ENCODE measurements at places on chromosomes 4 and X.
A peak's percentile ranks its signal among the peaks of the same experiment; 100 is the strongest.

- DNase-seq = no peak
These were observed 3.8 kb upstream of the CFAP299 start for GRCh38 chr4:80331693-80332092.

DNA sequence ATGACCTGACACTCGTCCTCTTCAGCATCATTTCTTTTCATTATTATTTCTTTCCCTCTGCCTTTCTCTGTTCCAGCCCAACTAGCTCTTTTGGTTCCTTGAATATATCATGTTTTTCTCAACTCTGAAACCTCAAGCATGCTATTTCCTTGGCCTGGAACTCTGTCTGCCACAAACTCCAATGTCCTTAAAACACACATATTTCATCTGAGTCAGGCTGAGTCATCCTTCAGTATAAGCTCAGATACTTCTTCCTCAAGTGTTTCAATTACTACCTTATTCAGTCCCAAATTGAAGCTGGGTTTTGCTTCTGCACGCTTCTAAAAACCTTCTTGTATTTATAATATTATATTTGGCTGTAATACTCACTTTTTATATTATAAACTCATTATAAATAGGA is 424.2 kb downstream of the PDGFC start:
- peak; percentile 88 for DNase-seq

- DNase-seq = no peak
These were observed 50.7 kb downstream of the SNX12 start for GRCh38 chrX:71017396-71017939.

GRCh38 chrX:18886344-18887161 is 97.4 kb downstream of the PHKA2 start:
- DNase-seq = no peak

DNA sequence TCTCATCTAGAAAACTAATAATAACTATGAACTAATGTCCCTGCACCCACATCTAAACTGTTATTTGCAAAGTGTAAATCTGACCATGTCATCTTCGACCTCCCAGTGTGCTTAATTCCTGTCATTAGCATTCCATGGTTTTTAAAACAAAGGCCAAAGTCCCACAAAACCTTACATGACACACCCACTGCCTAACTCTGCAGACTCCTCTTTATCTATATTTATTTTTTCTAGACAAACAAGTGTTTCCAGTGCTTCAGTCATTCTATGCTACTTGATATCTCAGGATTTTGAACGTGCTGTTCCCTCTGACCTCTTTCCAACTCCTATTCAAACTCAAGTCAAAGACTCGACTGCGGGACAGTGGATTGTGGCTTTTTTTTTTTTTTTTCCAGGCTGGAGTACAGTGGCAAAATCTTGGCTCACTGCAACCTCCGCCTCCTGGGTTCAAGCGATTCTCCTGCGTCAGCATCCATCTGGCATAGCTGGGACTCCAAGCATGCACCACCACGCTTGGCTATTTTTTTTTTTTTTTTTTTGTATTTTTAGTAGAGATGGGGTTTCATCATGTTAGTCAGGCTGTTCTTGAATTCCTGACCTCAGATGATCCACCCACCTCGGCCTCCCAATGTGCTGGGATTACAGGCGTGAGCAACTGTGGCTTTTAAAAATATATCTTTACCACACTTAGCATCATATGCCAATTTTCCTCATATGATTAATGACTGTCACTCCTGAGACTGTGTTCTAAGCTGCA is 1511.0 kb downstream of the ARAP2 start:
- no peak for DNase-seq

GRCh38 chr4:171266671-171267070 is 546.5 kb upstream of the GALNTL6 start:
- DNase-seq = no peak

GRCh38 chr4:16729336-16729735 is 169.1 kb downstream of the LDB2 start:
- no peak for DNase-seq

GRCh38 chrX:72203421-72203820 is 21.9 kb downstream of the PIN4 start:
- DNase-seq = no peak

DNA sequence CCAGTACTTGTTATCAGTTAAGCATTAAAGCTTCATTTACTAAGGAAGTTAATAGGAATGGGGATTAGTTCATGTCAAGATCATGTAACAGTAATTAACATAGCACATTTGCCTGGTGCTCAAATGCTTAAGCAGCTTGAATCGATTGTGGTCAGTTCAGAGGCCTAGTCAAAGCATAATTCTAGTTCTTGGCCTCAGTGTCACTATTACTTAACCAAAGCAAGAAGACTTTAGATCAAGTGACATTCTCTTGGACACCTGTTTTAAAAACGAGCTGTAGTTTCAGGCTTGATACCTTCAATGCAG is 115.2 kb upstream of the BMPR1B start:
- DNase-seq = peak; percentile 29

DNA sequence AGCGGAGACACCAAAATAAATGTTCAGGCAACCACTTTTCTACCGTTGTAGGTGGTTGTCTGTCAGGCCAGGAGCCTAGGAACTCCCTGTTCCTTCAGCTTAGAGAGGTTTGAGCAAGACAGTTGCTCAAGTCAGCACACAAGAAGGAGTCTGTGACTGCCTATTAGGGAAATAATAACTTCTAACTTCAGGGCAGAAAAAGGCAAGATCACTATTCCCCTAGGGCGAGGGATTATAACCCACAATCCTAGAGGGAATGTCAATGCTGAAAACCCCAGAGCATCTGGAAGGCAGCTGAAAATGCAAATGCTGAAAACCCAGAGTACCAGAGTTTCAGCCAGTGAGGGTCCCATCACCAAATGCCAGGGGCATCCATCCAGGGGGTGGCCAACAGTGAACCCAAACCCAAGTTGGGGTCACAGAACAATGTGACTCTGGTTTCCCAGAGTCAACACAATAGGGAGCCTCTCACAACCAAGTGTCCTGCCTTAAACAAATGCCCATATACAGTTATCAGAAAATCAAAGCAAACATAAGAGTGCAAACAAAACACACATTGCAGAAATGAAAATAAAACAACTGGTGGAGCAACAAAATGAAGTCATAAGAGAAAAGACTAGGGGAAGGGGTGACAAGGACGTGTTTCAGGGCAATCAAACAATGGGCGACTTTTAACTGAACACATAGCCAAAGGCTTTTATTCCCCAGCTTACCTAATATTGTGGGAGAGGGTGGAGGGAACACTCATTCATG is 27.6 kb downstream of the MORF4L2 start:
- no peak for DNase-seq

DNA sequence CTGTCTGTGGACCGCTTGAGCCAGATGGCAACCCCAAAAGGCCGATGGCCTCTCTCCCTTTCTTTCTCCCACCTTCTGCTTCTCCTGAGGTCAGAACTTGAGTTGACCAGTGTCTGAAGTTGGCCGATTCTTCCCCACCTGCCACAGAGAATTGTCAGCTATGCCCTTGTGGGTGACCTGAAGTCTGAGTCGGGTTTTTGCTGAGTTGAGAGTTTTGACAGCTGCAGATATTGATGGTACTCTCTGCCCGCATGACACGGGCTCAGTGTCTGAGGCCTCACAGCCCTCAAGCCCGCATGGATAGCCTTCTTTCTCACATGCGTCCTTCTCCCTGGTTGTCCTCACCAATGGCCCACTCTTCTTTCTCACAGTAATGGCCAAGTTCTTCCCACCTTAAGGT is 111.0 kb downstream of the EFNB1 start:
- DNase-seq = no peak

DNA sequence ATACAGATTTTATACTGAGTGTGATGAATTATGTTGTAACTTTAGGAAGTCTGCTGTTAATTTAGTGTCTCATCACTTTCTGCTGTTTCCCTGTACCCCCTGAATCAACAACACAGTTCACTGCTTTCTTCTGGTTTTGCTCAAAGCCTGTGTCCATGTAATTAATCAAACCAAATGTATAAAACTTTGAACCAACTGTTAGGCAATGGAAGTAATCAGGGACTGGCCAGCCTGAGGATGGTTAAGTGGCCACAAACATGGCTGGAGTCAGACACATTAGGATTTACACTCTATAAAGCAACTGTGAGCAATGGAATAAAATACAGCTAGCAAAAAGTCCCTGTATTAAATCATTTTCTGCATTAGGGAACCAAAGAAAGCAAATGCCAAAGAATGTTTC is 42.6 kb downstream of the CXCL1 start:
- DNase-seq = no peak

- DNase-seq = no peak
These were observed 608.8 kb upstream of the PCDH10 start for GRCh38 chr4:132540268-132540667.

DNA sequence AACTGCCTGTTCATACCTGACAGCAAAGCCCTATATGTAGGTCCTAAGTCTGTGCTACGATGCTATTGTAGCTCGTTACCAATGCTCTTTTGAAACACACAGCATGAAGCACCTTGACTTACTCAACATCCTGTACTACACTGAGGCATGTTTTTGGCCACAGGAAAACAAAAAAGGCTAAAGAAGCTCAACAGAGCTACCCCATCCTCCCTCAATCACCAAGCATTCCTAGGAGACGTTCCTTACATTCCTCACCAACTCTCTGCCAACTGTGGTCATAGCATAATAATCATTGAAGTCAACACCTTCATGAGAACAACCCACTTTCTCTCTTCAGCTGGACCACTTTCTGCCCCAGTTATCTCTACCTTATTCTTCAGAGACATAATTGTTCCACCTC is 73.7 kb upstream of the SLC25A43 start:
- DNase-seq = no peak

DNA sequence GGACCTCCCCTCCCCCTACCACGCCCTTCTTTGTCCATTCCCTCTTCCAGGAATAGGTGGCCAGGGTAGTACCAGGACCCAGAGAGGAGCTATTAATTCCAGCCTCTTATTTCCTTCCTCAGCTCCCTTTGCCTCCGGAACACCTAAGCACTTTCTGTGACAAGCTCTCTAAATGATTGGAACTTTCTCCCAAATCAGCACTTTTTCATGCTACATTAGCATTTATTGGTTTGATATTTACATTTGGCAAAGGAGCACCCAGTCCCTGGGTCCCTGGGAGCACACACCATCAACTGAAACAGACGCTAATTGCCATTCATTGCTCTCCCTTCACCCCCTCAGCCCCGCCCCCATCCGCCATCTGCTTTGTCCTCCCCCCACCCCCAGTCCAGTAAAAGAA is 182.0 kb upstream of the BCOR start:
- DNase-seq = no peak

GRCh38 chr4:107071108-107071507 is 35.0 kb upstream of the DKK2 start:
- DNase-seq = no peak

DNA sequence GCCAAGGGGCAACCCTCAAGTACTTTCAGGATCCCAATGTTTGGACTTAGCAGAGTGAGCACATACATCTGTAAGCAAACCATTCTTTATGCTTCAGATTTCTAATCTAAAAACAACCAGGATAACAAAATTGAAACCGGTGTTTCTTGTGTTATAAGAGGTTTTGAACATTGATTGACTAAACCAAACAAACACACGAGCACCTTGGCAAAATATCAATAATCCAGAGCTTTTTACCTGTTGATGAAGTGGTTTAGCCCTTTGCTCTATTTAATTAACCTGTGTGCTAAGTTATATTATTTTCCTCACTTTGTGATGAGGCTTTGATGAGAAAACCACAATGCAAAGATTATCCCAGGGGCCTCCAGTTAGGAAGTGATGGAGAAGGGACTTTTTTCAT is 255.3 kb upstream of the CXXC4 start:
- no peak for DNase-seq

GRCh38 chr4:84237008-84237407 is 262.1 kb downstream of the NKX6-1 start:
- DNase-seq = no peak

DNA sequence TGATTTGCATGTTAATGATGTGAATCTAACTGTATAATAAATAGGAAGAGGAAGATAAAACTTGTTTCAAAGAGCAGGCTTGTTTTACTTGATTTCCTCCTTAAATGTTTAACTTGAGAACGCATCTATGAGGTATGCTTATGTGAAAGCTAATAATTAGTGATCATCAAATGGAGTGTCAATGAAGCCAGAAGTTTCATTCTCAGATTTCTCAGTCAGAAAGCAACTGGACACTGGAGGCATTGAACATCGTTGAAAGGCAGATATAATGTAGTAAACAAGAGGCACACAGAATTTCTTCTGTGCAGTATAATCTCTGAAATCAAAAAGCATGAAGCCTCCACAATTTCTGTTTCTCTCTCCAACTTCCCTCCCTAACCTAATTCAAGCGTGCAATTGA is 672.9 kb downstream of the ADGRL3 start:
- no peak for DNase-seq

DNA sequence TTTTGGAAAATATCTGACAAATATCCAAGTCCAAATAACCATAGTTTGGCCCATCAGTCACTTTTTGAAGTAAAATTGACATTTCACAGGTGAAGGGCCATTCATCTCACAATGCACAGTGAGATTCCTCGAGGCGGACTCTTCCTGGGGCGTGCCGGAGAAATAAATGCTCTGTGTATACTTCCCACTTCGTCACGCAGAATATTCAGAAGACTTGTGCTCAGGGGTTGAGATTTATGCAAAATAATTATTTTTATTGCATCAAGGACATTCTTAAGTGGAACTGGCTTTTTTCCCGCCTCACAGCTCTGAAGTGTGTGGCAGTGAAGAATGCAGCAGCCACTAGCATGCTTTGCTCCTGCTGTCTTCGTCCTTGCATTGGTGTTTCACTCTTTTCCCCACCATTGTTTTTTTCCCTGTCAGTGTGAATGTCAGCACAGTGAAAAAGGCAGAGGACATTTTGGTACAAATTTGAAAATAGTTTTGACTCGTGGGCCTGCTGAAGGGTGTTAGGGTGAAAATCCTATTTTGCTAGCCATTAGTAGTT is 70.6 kb downstream of the FAM193A start:
- no peak for DNase-seq

DNA sequence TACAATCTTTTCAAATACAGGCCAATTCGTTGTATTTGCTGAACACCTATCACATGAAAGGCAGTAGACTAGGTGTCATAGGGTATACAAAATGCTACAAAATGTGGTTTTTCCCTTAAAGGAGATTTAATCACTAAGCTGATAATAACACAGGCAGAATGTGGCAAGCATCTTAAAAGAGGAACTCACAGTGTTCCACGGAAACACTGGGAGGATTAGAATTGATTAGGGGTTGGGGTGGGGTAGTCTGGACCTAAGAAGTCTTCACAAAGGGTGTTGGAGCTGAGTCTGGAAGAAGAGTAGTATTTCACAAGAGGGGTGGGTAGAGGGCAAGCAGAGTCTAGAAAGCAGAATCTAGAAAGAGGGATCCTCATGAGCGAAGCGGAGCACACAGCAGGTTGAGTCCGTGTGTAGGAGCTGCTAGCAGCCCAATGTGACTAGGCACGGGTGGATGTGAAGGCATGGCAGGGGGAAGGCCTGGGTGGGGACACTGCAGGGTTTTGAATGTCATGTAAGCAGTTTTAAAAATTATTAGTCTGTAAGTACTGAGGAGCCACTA is 123.6 kb downstream of the MGST2 start:
- no peak for DNase-seq
